Stimulated activated naive B cell treated with anti-CD40 and anti-IgM and Interleukin-4, amounts not matched to agents 10 μg/mL and 1 μg/mL and 100 μg/mL, for 72 hours (primary cell): ENCODE measurements at places on chromosomes 12 and 14.
A peak's percentile ranks its signal among the peaks of the same experiment; 100 is the strongest.

DNA sequence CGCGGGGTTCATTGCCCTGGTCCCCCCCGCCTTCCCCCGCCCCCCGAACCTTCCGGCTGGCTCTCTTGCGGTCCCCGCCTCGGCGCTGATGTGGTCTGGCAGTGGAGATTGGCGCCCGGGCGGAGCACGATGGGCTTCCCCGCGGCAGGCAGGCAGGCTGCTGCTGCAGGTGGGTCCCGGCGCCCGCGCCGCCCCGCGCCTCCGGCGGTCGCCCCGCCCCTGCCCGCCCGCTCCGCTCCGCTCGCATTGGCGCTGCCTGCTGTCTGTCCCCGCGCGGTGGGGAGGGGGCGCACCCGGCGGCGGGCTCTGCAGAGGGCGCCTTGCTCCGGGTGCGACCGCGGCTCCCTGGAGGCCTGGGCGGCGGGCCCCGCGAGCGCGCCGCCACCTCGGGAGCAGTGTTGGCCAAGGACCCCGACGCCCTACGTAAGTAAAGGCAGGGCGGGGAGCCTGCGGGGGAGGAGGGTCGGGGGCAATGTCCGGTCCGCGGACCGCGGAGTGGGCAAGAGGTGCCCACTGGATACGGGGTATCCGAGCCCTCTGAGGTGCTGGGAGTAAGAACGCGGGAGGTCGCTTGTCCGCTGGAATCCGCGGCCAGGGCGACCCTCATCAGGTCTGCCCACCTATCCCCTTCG is at the start of gene AKAP5:
AKAP5 (plus strand) TSS at position 309 of the 632 bp plus-strand sequence. CDS start 2,896 bp downstream, outside the sequence.
- DNase-seq = peak; percentile 46

DNA sequence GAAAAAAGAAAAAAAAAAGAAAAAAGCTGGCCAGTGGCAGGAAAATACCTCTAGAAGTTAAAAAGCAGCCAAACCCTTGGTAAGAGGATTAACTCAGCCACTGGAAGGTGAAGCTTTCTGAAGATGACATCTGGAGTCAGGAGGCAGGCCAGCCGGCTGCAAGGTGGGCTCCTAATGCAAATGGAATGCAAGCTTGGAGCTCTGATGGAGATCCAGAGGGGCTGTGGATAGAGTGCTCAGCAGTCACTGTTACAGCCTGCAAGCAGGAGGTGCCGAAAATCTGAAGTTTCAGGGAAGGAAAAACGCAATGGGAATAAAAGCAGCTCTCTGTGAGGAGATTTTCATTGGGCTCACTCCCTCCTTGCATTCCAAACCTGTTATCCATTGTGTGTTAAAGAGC is 41.0 kb downstream of the GSC start:
- DNase-seq = no peak

DNA sequence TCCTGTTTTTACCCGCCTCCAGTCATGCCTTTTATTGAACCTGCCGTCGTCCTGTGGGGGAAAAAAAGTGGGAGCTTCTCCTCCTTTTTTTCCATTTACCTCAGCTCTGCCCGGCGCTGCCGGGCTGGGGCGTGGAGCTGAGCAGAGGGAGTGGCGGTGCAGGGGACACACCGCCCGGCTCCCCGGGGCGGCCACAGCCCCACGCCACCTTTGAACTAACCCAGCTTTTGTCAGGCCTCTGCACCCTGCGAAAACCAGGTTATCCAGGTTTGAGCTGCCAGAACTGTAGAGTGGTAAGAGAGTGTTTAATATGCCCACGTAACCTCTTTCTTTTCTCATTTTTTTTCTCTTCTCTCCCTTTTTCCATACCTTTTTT is 161.0 kb upstream of the FKBP4 start:
- no peak for DNase-seq

DNA sequence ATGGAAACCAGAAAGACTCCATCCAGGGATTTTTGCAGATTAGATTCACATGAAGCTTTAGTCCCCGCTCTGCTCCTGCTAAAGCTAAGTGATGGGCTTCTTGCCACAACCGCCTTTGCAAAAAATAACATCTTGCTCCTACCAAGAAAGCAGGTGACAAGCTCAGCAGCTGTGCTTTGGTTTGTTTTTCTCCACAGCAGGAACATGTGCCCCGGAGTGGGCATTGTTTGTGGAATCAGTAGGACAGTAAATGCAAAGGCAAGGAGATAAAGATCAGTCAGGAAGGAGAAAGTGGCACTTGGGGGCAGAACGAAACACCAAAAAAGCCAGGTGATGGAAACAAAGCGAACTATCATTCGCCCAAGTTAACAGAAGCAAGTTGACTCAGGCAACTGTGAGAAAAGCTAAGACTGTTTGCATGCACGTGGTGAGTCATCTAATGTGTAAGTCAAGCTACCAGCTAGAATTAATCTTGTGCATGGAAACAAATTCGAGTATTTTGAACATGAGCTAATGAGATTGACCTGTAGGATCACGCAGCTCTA is 165.5 kb upstream of the PLXNC1 start:
- no peak for DNase-seq

DNA sequence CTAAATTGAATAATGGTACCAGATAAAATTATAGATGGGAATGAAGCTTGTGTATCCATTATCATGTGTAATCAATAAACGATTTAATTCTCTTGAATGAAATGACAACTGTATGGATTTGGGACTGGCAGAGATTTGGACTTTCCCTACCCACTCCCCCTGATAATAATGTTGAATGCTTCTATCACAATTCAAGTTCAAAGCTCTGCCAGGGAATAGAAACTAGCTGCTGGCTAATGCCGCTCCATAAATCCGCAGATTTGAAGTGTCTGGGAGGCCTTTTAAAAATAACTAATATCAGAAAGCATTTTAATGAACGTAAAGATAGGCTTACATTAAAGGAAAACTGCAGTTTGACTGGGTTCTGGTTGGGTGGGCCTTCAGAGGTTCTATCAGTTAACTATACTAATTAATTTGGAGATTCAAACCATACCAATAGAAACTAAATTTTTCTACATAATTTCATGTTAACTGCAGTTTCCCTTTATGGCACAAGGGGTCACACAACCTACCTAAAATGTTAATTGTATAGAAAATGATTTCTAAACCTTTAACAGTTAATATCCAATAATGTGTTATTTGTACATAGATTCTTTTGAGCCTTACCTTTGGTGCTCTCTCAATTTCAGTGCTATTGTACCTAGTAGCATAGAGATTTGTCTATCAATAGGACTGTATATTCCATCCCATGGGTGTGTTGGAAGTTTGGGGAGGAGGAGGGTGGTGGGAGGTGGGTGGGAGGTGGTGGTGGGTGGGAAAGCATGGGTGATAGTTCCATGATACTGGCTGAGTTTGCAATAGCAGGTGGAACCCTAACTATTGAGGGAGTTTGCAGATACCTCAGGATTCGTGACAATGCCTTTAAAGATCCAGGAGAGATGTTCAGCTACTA is 4.9 kb downstream of the HNRNPA1 start:
- DNase-seq = no peak

- DNase-seq = no peak
These were observed 159.1 kb downstream of the C12orf50 start for GRCh38 chr12:87870061-87870460.

DNA sequence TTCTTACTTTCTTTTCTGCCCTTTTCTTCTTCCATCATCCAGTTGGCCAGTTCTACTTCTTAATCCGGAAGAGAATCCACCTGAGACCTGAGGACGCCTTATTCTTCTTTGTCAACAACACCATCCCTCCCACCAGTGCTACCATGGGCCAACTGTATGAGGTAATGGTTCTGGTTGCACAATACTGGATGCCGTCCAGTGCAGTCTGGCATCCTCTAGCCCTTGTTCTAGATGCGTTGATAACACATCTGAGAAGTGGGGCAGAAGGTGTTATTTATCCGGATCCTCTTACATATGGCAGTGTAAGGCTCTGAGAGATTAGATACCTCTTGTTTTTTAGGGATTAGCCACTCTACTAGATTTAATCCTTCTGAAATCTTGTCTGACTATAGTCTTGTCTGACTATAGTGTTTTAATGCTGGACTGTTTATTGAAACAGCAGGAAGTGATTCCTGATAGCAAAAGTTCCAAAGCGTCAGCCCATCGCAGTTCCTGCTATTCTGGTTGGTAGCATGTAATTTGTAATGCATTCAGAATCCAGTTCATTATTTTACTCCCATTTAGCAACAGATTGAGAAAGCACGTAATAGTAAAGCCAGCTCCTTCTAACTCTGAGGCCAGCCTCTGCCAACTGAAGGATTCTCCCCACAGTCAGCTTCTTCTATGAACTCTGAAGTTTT is 7.9 kb downstream of the GABARAPL1 start:
- no peak for DNase-seq

- no peak for DNase-seq
These were observed 2.7 kb downstream of the SSH1 start for GRCh38 chr12:108854451-108855283.

- DNase-seq = no peak
These were observed 29.8 kb downstream of the CFL2 start for GRCh38 chr14:34684578-34684977.

- no peak for DNase-seq
These were observed 57.9 kb upstream of the CNOT2 start for GRCh38 chr12:70185301-70185700.

DNA sequence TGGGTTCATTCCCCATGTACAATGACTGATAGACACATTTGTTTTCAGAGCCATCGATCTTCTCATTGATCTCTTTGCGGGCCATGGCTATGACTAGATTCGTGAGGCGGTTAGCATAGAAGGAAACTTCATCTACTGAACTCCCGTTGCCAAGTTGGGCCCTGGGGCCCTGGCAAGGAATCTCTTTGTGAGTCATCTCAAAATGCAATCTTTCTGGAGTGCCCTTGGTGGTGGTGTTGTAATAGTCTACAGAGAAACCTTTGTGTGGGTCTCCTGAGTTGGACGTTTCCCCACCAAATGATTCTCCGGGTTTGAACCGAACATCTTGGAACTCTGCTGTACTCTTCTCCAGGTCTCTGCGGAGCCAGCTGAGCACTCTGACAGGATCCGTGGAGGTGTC is 20.4 kb downstream of the AKAP3 start:
- no peak for DNase-seq

DNA sequence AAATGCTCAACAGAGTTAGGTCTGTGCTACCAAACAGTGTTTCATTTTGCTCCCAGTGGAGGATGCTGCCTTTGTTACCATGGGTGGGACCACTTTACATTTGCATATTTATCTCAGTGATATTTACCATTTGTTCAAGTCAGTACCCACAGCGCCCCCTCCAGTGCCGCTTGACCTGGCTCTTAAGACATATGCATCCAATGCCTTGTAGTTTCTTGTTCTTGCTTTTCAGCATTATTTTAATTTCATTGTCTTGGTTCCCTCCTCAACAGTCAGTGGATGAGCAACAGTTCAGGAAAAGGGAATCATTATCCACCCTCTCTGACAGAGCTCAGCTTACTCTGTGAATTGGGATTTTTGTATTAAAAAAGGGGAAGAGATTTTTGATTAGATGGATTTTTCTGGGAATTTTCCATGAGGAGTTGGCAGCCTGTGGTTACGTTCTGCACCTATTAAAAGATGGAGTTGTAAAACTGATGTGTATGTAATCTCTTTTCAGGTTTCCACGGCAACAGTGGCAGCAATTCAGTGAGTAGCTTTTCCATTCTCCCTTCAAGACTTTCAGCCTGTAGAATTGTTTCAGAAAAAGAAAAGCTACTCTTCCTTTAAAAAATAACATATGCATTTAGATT is 240.5 kb upstream of the DAAM1 start:
- no peak for DNase-seq

- no peak for DNase-seq
These were observed 104.2 kb upstream of the RTL1 start for GRCh38 chr14:101007765-101008164.

- no peak for DNase-seq
These were observed 320.1 kb upstream of the RTL1 start for GRCh38 chr14:101223561-101224162.

GRCh38 chr12:291153-291723 is 28.6 kb upstream of the SLC6A13 start:
- no peak for DNase-seq

DNA sequence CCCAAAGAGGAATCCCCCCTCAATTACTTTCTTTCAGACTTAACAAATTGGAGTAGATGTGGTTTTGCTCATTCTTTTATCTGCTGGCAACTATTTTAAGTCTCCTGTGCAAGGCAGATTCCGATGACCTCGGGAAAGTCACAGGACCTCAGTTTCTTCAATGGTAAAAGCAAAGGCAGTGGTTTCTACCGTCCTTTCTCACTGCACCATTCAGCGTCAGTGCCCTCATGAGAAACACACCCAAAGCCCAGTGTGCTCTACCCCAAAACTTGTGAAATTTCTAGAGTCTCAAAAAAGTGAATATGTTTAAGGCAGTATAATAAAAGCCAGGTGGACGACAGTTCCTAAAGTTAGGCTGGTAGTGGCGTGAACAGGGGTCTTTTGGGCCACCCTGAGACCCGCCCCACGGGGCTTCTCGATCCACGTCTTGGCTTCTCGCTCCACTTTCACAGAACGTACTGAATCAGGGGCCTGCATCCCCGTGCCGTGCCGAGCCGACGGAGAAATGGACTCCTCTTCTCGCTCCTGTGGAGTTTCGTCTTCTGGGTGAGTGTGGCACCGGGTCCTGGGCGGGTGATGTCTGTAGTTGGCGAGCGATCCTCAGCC is 1.3 kb upstream of the ARHGAP5 start:
- no peak for DNase-seq

DNA sequence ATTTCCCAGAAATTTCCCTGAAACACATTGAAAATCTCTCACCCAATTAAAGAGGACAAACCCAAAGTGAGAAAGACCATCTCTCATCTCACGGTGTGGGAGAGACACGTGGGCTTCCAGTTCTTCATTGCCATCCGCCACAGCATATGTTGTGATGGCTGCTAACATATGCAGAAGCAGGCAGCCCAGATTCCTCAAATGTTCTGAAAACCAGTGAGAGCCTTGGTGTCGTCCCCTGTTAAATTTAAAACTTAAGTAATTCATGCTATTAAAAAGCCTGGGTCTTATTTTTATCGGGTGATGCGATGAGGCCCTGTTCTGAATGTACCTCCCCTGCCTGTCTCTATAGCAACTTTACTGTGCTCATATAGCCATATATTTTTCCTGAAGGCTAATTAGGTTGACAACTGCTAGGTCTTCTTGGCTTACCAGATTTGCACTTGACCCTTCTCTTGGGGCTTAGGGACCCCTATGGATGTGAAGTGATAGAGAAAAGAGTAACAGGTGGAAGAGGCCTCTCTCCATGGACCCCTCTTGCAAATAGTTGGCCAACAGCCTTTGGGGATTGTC is 2.8 kb upstream of the FGF6 start:
- no peak for DNase-seq

- DNase-seq = no peak
These were observed 3.1 kb downstream of the CDH24 start for GRCh38 chr14:23054000-23054811.

DNA sequence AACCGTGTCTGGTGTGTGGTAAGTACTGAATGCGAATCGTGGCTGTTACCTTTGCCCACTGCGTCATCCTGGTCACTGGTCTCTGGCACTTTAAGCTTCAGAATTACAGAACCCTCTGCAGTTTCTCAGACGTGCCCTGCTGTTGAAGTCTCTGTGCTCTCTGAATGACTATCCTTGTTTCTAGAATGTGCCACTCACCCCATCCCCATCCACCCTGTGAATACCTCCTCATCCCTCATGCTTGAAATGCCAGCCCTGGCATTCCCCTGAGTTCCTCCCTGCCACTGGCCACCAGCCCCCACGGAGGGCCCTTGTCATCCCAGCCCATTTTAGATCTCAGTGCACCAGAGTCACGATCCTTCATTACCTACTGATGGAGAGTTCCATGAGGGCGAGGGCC is 21.3 kb downstream of the TPCN1 start:
- DNase-seq = no peak
